ENCODE measurements at places on chromosomes 13 and 19. TPM values are rescaled to one million over a fixed set of nuclear protein-coding genes. Genes with fewer than 3 reads are reported as not detected.

- DNase-seq, result peak; percentile 22
Measured at GRCh38 chr19:56139847-56140582, 1.1 kb upstream of the ZNF444 start.

DNA sequence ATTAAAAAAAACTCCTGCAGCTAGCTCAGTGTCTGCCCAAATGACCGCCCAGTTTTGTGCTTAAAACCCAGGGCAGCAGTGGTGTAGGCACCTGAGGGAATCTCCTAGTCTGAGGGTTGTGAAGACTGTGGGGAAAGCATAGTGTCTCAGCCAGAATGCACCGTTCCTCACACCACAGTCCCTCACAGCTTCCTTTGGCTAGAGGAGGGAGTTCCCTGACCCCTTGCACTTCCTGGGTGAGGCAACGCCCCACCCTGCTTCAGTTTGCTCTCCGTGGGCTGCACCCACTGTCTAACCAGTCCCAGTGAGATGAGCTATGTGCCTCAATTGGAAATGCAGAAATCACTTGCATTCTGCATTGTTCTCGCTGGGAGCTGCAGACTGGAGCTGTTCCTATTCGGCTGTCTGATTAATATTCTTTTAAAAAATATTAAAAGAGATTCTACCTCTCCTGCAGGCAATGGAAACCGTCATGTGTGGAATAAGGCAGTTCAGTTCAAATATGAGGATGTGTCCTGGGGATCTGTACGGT is 645.7 kb downstream of the FGF9 start:
- DNase-seq, result no peak

DNA sequence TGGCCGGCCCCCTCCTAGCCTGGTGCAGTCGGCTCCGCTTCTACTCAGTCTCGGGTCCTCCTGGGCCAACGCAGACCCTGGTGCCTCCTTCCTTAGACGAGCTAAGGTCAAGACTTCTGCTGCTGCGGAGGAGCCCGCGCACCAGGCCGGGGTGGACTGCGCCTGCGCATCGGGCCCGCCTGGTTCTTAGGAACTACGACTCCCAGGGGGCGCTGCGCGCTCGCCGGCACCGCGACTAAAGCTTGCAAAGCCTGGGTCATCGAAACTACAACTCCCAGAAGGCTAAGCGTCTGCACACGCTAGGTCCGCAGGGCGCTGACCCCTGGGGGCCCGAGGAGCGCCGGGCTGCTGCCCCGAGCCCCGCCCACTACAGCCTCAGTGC is at the start of gene ZNF835:
Gene ZNF835 (minus strand): TSS at position 145 of the 382 bp plus-strand sequence. CDS start 6,559 bp downstream, outside the sequence.
- peak; percentile 96 for DNase-seq

- no peak for DNase-seq
Measured at GRCh38 chr13:30565658-30566057, 52.1 kb upstream of the USPL1 start.

- DNase-seq, result no peak
Measured at GRCh38 chr13:63851526-63851925, 2435.9 kb upstream of the PCDH20 start.

DNA sequence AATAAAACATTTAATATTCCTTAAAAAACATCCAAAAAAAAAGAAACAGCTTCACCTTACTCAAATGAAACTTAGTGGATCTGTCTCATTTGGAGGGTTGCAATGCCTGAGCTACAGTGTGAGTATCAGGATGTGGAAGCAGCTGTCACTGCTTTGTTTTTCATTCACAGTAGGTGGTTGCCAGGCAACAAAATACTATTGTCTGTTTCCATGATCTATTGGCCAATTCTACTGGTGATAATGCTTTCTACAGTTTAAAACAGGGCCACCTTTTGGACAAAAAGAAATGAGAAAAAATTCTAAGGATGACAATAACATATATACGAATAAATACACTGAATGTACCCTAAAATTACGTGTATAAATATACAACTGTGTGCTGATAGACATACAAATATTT is 3.0 kb downstream of the ENOX1 start:
- DNase-seq, result peak; percentile 96

DNA sequence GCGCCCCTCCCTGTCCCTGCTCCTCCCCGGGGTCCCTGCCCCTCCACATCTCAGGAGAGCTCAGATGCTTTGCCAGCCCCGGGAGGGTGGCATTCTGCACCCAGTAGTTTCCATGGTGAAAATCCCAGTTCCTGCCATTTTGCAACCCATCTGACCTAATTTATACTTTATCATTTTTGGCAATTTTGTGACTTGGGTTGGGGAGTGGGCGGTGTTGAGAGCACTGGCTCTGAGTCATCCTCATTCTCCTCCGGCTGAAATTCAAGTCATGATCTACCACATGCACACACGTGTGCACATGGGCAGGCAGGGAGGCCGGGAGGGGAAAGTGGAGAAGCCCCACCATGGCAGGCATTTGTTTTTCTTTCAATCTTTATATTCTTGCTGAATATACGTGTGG is 208.6 kb downstream of the URI1 start:
- DNase-seq, result no peak

DNA sequence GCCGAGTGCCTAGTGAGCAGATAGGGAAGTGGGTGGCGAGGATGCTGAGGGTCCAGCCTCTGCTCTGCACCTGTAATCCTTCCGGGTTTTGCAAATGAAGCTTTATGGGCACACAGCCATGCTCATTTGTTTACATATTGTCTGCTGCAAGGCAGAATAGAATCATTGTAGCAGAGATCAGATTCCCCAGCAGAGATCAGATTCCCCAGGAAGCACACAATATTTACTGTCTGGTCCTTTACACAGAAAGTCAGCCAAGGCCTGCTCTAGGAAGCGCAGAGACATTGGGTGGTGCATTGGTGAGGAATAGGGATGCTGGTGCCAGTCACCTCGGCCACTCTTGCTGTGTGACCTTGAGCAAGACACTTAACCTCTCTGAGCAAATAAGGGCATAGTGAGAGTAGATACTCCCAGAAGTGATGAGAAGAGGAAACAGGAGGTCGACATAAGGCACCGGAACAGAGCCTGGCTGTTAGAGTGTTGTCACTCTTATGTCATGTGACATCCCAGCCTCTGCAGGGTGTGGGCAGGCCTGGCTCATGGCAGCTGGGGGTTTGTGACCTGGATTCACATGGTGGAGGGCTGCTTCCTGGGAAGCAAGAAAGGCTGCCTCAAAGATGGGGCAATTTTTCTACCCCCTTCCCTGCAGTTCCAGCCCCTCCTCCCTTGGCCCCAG is 25.6 kb downstream of the CARM1 start:
- no peak for DNase-seq

- DNase-seq, result peak; percentile 85
Measured at GRCh38 chr19:44820648-44821609, 12.0 kb downstream of the BCAM start.

DNA sequence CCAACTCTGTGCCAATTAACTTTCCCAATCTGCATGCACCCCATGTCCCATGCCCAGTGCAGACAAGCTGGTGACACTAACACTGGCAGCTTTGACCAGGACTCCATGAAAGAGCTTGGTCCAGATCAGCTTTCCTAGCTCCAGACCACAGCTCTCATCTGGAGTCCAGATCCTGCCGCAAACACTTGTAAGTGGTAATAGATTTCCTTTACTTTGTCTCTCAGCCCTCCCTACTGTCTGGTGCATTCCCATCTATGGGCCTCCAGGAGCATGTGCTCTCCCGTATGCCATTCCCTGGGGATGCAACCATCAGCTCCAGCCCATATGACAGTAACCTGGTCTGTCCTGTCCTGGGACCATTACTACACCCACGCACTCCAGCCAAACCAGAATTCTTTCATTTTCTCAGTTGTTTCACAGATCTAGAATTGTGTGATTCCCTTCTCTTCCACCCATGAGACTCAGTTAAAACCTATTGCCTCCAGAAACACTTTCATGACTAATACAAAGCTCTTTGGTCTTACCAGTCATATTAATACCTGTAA is 4.9 kb upstream of the STARD13 start:
- no peak for DNase-seq

- peak; percentile 63 for DNase-seq
Measured at GRCh38 chr13:45847554-45848224, 3.9 kb downstream of the SIAH3 start.

Gene ZNF177
- 6.7 TPM for polyA plus RNA-seq

Gene ZIC2
- polyA plus RNA-seq, result not detected

Gene ZGLP1
- 2.8 TPM for polyA plus RNA-seq

Gene ZNF738
- polyA plus RNA-seq, result 17.6 TPM

Gene CFD
- polyA plus RNA-seq, result 2.2 TPM
